B cell (primary cell): ENCODE measurements at places on chromosomes 3 and 15. TPM values are rescaled to one million over a fixed set of nuclear protein-coding genes. Genes with fewer than 3 reads are reported as not detected.

The WWTR1 gene
- total RNA-seq = 0.92 and 2.3 TPM in 2 replicates

GRCh38 chr15:67148196-67148701, 82.8 kb downstream of the SMAD3 start:
- H3K4me1 ChIP-seq = peaks cover 71% of the 10 kb centered on the region
- DNase-seq = peak; percentile 59
- H3K4me3 ChIP-seq = no peak overlapping the region
- H3K27me3 ChIP-seq = no peaks in the 10 kb centered on the region

DNA sequence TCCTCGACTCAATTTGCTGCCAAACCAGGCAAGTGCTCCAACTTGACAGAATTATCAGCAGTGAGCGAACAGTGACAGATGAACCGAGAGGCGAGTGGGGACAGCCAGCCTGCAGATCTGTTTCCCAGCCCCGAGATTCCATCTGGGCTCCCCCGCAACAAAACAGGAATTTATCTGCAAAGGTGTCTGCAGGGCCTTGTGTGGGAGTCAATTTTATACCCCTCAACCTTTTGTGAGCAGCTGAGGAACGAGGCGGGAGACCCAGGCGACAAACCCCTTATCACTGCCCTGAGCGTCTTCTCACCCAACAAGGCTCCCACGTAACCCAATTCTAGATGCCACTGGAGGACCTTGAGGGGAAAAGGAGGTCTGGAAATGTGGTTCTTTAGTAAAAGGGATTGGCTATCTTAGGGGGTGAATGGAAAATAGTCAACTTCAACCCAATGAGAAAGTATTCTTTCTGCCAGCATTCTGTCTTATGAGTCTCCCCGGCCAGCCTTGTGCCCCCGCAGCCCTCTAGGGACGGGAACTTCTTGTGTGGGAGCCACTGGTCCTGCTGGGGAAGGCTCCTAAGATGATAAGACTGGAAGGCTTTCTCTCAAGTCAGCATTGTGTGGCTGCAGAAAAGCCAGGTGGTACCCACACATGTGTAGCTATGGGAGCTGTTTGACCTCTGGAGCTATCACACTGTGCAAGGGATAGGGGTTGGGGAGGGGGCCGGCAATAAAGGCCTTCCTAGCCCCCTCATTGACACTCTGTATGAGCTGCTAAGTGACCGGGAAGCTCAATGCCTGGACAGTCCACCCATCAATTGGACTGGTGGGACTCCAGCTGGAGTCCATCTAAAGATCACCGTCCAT, 527.9 kb downstream of the SHQ1 start:
- no peak overlapping the region for H3K27ac ChIP-seq
- no peaks in the 10 kb centered on the region for H3K27me3 ChIP-seq
- H3K36me3 ChIP-seq = no peaks in the 10 kb centered on the region
- no peaks in the 10 kb centered on the region for H3K4me1 ChIP-seq
- H3K4me3 ChIP-seq = no peak overlapping the region

DNA sequence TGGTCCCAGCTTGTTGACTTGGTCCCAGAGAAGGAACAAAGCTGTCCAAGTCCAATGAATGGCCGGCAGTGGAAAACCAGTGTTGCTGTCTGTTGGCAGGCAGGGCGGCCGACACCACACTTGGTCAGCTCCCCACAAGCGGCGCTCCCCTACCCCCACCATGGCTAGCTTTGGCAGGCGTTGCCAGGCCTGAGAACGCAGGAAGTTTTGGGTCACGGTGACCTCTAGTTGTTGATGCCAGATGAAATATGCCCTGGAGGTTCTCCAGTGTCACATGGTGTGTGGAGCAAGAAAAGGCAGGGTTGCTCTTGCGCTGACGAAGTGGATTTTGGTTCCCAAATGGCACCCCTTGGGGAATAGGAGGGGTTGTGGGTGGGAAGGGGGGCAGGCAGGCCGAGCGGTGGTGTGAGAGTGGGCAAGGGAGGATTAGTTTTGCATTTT, 72.7 kb upstream of the TPRG1 start:
- H3K4me1 ChIP-seq = no peaks in the 10 kb centered on the region
- no peaks in the 10 kb centered on the region for H3K36me3 ChIP-seq
- H3K27ac ChIP-seq = no peak overlapping the region
- H3K27me3 ChIP-seq = no peaks in the 10 kb centered on the region
- DNase-seq = no peak
